ENCODE measurements at places on chromosomes 2 and 18. TPM values are rescaled to one million over a fixed set of nuclear protein-coding genes. Genes with fewer than 3 reads are reported as not detected.
A peak's percentile ranks its signal among the peaks of the same experiment; 100 is the strongest.

Gene CIDEA
- not detected for total RNA-seq

Gene CNGA3
- total RNA-seq = not detected

DNA sequence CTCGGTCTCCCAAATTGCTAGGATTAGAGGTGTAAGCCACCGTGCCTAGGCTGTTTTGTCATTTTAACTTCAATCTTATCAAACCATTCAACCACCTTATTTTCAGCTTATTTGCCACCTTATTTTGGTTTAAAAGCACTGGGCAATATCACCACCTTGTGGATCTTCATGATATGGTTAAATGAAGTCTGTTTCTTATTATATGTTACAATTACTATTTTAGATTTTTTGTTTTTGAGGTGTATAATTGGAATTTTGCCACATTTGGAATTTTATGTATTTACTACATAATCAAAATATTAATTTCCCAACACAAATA is 43.8 kb upstream of the SCN9A start:
- no peaks in the 10 kb centered on the region for H3K4me1 ChIP-seq
- H3K4me3 ChIP-seq = no peak overlapping the region
- H3K27me3 ChIP-seq = peaks cover 14% of the 10 kb centered on the region
- no peaks in the 10 kb centered on the region for H3K36me3 ChIP-seq

DNA sequence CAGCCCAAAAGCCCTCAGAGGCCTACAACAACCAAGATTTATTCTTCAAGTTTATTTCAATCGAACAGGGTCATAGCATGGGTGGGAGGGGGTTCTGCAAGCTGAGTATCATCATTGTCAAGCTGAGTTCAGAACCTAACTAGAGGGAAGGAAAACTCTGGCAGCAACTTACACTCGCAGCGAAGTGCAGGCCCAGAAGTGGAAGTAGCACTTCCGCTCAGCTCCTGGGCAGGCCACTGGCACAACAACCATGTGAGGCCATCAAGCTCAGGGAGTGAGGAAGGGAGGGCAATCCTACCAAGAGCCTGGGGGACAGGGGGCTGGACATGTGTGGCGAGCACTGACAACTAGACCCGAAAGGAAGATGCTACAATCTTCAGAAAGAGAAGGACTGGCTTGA is 4.8 kb downstream of the UXS1 start:
- H3K36me3 ChIP-seq = no peaks in the 10 kb centered on the region
- H3K27ac ChIP-seq = peak overlapping the region; percentile 79
- peaks cover 32% of the 10 kb centered on the region for H3K4me1 ChIP-seq
- DNase-seq = no peak
- H3K27me3 ChIP-seq = no peaks in the 10 kb centered on the region
- no peak overlapping the region for H3K4me3 ChIP-seq

DNA sequence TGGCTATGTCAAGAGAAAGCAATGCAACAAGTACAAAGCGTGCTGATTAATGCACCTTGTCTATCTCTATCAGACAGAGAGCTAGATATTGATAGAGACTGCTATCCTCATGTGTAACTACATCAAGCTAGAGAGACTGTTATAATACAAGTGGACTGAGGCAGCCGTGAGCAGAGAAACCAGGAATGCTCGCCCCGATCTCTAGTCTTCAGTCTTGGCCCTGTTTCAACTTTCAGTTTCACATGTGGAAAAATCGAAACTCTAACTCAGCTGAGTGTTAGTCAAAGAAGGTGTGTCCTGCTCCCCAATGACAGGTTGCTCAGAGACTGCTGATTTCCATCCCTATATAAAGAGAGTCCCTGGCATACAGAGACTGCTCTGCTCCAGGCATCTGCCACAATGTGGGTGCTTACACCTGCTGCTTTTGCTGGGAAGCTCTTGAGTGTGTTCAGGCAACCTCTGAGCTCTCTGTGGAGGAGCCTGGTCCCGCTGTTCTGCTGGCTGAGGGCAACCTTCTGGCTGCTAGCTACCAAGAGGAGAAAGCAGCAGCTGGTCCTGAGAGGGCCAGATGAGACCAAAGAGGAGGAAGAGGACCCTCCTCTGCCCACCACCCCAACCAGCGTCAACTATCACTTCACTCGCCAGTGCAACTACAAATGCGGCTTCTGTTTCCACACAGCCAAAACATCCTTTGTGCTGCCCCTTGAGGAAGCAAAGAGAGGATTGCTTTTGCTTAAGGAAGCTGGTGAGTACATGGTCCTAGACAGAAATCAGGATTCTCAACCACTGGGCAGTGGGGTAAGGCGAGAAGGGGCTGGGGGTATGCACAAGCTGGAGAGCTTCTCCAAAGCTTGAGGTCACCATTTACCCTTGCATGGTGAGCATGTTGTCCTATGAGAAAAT is at the start of gene RSAD2:
Gene RSAD2, plus strand, starts transcription at position 376 of the 903 bp plus-strand sequence. Its CDS starts 24 bp downstream, at position 400.
- peak within 1 kb of the TSS; percentile 66 for H3K4me3 ChIP-seq
- H3K27ac ChIP-seq = no peak within 1 kb of the TSS
- H3K4me1 ChIP-seq = no peaks in the 10 kb centered on the region
- H3K27me3 ChIP-seq = peaks cover 53% of the 10 kb centered on the region
- peak; percentile 81 for DNase-seq
- H3K36me3 ChIP-seq = no peaks in the 10 kb centered on the region

Gene MALL
- total RNA-seq = 1.8 TPM

- no peak overlapping the region for H3K4me3 ChIP-seq
- H3K27me3 ChIP-seq = no peaks in the 10 kb centered on the region
- DNase-seq = no peak
These were observed 425.2 kb upstream of the MEX3C start for GRCh38 chr18:51622702-51623101.

GRCh38 chr2:59259913-59260312 is 1018.8 kb upstream of the FANCL start:
- no peaks in the 10 kb centered on the region for H3K27me3 ChIP-seq
- DNase-seq = no peak
- no peak overlapping the region for H3K27ac ChIP-seq
- H3K4me3 ChIP-seq = no peak overlapping the region
- H3K4me1 ChIP-seq = no peaks in the 10 kb centered on the region
- no peaks in the 10 kb centered on the region for H3K36me3 ChIP-seq

Gene LIMS1
- total RNA-seq = 74.9 TPM

- H3K4me1 ChIP-seq = no peaks in the 10 kb centered on the region
- H3K36me3 ChIP-seq = no peaks in the 10 kb centered on the region
- no peak overlapping the region for H3K27ac ChIP-seq
- H3K27me3 ChIP-seq = no peaks in the 10 kb centered on the region
- no peak for DNase-seq
- H3K4me3 ChIP-seq = no peak overlapping the region
These were observed 74.3 kb upstream of the CCDC150 start for GRCh38 chr2:196565106-196565765.

GRCh38 chr2:98773169-98773568 is 42.2 kb upstream of the MGAT4A start:
- H3K27me3 ChIP-seq = peaks cover 24% of the 10 kb centered on the region
- DNase-seq = no peak
- peaks cover 26% of the 10 kb centered on the region for H3K4me1 ChIP-seq
- H3K4me3 ChIP-seq = no peak overlapping the region
- H3K27ac ChIP-seq = no peak overlapping the region
- no peaks in the 10 kb centered on the region for H3K36me3 ChIP-seq

Gene LAMA3
- 269 TPM for total RNA-seq

- H3K27ac ChIP-seq = no peak overlapping the region
- DNase-seq = peak; percentile 18
- H3K36me3 ChIP-seq = no peaks in the 10 kb centered on the region
- H3K4me3 ChIP-seq = no peak overlapping the region
These were observed 31.6 kb upstream of the NETO1 start for GRCh38 chr18:72899338-72899737.

- no peak overlapping the region for H3K4me3 ChIP-seq
- peaks cover 6% of the 10 kb centered on the region for H3K4me1 ChIP-seq
- H3K27ac ChIP-seq = no peak overlapping the region
- no peaks in the 10 kb centered on the region for H3K36me3 ChIP-seq
- H3K27me3 ChIP-seq = no peaks in the 10 kb centered on the region
These were observed 82.5 kb upstream of the KCNE4 start for GRCh38 chr2:222969491-222969890.

GRCh38 chr2:210072493-210072892 is 70.1 kb downstream of the RPE start:
- no peak overlapping the region for H3K4me3 ChIP-seq
- H3K27ac ChIP-seq = no peak overlapping the region
- H3K27me3 ChIP-seq = no peaks in the 10 kb centered on the region
- H3K36me3 ChIP-seq = peaks cover 7% of the 10 kb centered on the region

GRCh38 chr2:187917535-187917934 is 363.3 kb upstream of the TFPI start:
- DNase-seq = peak; percentile 4
- H3K4me1 ChIP-seq = no peaks in the 10 kb centered on the region
- no peak overlapping the region for H3K27ac ChIP-seq
- H3K4me3 ChIP-seq = no peak overlapping the region
- no peaks in the 10 kb centered on the region for H3K36me3 ChIP-seq
- H3K27me3 ChIP-seq = no peaks in the 10 kb centered on the region

DNA sequence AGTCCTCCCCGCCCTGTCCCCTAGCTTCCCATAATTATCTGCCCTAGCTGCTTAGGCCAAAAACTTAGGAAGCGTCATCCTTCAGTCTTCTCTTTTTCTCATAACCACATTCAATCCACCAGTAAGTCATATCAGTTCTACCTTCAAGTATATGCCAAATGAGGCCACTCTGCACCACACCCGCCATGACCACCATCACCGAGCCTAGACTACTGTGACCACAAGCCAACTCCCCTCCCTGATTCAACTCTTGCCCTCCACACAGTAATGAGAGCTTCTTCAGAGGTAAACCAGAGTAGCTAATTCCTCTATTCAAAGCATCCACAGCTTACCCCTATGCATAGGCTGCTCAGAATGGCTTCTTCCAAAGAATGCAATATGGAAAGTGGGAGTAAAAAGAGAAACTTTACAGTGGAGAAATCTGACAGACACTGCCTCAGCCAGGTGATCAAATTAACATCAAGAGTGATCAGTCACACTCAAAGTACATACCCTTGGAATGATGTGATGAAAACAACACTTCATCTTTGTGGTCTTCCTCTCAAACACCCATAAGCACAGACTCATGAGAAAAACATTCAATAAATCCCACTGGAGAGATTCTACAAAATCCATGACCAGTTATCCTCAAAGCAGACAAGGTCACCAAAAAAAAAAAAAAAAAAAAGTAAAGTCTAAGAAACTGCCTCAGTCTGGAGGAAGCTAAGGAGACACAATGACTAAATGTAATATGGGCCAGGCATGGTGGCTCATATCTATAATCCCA is 17.7 kb downstream of the MBOAT2 start:
- H3K4me1 ChIP-seq = peaks cover 31% of the 10 kb centered on the region
- peak overlapping the region; percentile 8 for H3K27ac ChIP-seq
- H3K36me3 ChIP-seq = no peaks in the 10 kb centered on the region

Gene ERBB4
- total RNA-seq = not detected

DNA sequence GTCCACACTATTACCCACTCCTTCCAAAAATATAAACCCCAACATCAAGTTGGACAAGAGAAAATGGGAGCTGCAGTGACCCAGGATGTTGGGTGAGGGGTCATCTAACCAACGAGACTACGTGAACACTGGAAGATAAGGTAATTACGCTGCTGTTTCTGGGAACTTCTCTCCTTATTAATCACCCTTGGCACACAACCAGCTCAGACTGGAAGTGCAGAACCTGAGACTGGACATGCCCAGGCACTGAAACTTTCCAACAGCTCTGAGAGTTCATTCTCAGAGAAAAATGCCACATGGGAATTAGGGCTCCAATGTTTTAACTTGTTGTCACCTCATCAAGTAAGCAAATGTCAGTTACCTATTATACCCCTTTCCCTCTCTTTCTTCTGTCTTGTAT is 135.3 kb downstream of the CCDC148 start:
- no peaks in the 10 kb centered on the region for H3K36me3 ChIP-seq
- H3K27me3 ChIP-seq = no peaks in the 10 kb centered on the region
- H3K4me3 ChIP-seq = no peak overlapping the region

- H3K27me3 ChIP-seq = no peaks in the 10 kb centered on the region
- H3K27ac ChIP-seq = no peak overlapping the region
- DNase-seq = peak; percentile 88
- H3K4me3 ChIP-seq = no peak overlapping the region
These were observed 328.3 kb downstream of the LRATD1 start for GRCh38 chr2:14960686-14961324.

Gene PDE11A
- total RNA-seq = not detected

Gene ADCYAP1
- total RNA-seq = not detected

GRCh38 chr2:44705876-44706480 is 235.5 kb upstream of the SIX3 start:
- no peaks in the 10 kb centered on the region for H3K36me3 ChIP-seq
- no peak overlapping the region for H3K4me3 ChIP-seq
- no peak for DNase-seq
- no peaks in the 10 kb centered on the region for H3K27me3 ChIP-seq
- no peak overlapping the region for H3K27ac ChIP-seq

DNA sequence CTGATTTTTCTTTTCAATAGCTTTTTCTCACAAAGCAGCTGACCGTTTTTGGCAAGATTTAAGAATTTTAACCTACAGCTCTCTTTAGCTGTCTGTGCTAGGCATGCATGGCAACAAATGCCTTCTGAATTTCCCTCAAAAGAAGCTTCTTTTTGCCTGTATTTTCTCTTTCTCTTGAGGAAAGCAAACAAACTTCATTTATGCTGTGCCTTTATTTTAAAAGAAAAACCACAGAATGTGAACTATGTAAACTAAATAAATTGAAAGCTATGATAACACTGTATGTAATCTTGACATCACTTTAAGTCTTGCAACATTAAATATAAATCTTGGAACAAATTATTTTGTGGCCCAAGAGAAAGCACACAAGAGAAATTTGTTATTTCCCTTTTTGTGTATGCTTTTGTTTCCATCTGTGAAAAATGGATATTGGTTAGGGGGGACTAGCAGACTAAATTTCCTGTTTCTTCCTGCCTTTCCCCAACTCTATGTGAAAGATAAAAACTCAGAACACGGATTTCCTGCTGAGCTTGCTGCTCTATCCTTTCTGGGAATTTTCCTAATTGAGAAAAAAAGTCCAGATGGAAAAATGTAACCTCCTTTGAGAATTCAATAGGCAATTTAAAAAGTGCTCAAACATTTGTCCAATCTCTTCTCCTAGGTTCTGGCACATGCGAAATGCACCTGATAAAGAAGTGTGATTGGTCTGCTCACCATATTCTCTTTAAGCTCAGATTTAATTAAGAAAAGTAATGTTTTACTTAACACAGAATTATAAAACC is 20.9 kb upstream of the TFPI start:
- H3K27me3 ChIP-seq = no peaks in the 10 kb centered on the region
- peak; percentile 11 for DNase-seq
- H3K27ac ChIP-seq = peak overlapping the region; percentile 77
- peaks cover 6% of the 10 kb centered on the region for H3K36me3 ChIP-seq
- no peak overlapping the region for H3K4me3 ChIP-seq
- H3K4me1 ChIP-seq = peaks cover 9% of the 10 kb centered on the region
